ENCODE measurements at places on chromosomes 11 and 22. TPM values are rescaled to one million over a fixed set of nuclear protein-coding genes. Genes with fewer than 3 reads are reported as not detected.

The RAG2 gene
- 0.52 TPM for polyA plus RNA-seq

The GAL3ST1 gene
- polyA plus RNA-seq = 41.0 TPM

The FAM180B gene
- polyA plus RNA-seq = 0.63 TPM

The GGTLC3 gene
- 0.25 TPM for polyA plus RNA-seq

The APOBEC3F gene
- polyA plus RNA-seq = 8.9 TPM

The PANX3 gene
- not detected for polyA plus RNA-seq

The SMIM38 gene
- polyA plus RNA-seq = 0.37 TPM

The OR8D1 gene
- polyA plus RNA-seq = not detected

The SYT7 gene
- polyA plus RNA-seq = 7.1 TPM

The PATL1 gene
- 52.5 TPM for polyA plus RNA-seq

The SCGB1D2 gene
- polyA plus RNA-seq = 1.7 TPM

The MRGPRE gene
- not detected for polyA plus RNA-seq

The FOLR1 gene
- polyA plus RNA-seq = 50.0 TPM

The MYO7A gene
- 2.7 TPM for polyA plus RNA-seq

The TNNI2 gene
- polyA plus RNA-seq = 0.20 TPM

The ZNF70 gene
- 8.4 TPM for polyA plus RNA-seq

The SEZ6L gene
- polyA plus RNA-seq = 0.33 TPM

The MAPK8IP1 gene
- 11.5 TPM for polyA plus RNA-seq

All from left renal cortex interstitium (tissue), 4 donors.